ENCODE measurements at places on chromosomes 12 and 14. TPM values are rescaled to one million over a fixed set of nuclear protein-coding genes. Genes with fewer than 3 reads are reported as not detected.

Gene SLC38A2
- total RNA-seq, result 385 TPM

Gene ALX1
- not detected for total RNA-seq

Gene P2RX7
- total RNA-seq, result 0.10 TPM

Gene MTHFD1
- total RNA-seq, result 102 TPM

Gene USP30
- total RNA-seq, result 4.6 TPM

Gene PPFIA2
- not detected for total RNA-seq

Gene KIF21A
- total RNA-seq, result 26.4 TPM

Gene WNT1
- total RNA-seq, result not detected

Gene BATF
- not detected for total RNA-seq

Gene C12orf50
- total RNA-seq, result not detected

Gene PITPNM2
- 3.1 TPM for total RNA-seq

Gene NKX2-1
- total RNA-seq, result not detected

Gene HSPB8
- total RNA-seq, result 0.46 TPM

Gene CELA1
- total RNA-seq, result not detected

Gene FGF6
- total RNA-seq, result not detected

Gene CLEC6A
- not detected for total RNA-seq

Gene ACSM4
- not detected for total RNA-seq

Gene ARMH4
- 1.1 TPM for total RNA-seq

Gene SETD3
- total RNA-seq, result 58.8 TPM

Gene GZMB
- not detected for total RNA-seq

Gene SMIM41
- not detected for total RNA-seq

Gene IKZF4
- 1.2 TPM for total RNA-seq

Gene EML5
- 0.39 TPM for total RNA-seq

Gene SLC25A21
- 0.24 TPM for total RNA-seq

Gene ATP6V1D
- total RNA-seq, result 115 TPM

Gene WBP11
- total RNA-seq, result 37.3 TPM

Gene SIVA1
- 114 TPM for total RNA-seq

Gene MUCL1
- total RNA-seq, result not detected

Gene C1R
- 7.8 TPM for total RNA-seq

Gene MDGA2
- not detected for total RNA-seq

Gene FOXN4
- total RNA-seq, result not detected

Gene KIF5A
- total RNA-seq, result 0.10 TPM

Gene KRT6C
- total RNA-seq, result 7.6 TPM

Gene ARHGDIB
- 80.7 TPM for total RNA-seq

Gene ARL1
- total RNA-seq, result 54.6 TPM

Gene CLEC2A
- not detected for total RNA-seq

Gene SOAT2
- total RNA-seq, result not detected

Gene B4GALNT1
- 0.25 TPM for total RNA-seq

Gene ASCL1
- not detected for total RNA-seq

Gene LTBP2
- total RNA-seq, result 78.2 TPM
